ENCODE measurements at places on chromosomes 5 and 9.

DNA sequence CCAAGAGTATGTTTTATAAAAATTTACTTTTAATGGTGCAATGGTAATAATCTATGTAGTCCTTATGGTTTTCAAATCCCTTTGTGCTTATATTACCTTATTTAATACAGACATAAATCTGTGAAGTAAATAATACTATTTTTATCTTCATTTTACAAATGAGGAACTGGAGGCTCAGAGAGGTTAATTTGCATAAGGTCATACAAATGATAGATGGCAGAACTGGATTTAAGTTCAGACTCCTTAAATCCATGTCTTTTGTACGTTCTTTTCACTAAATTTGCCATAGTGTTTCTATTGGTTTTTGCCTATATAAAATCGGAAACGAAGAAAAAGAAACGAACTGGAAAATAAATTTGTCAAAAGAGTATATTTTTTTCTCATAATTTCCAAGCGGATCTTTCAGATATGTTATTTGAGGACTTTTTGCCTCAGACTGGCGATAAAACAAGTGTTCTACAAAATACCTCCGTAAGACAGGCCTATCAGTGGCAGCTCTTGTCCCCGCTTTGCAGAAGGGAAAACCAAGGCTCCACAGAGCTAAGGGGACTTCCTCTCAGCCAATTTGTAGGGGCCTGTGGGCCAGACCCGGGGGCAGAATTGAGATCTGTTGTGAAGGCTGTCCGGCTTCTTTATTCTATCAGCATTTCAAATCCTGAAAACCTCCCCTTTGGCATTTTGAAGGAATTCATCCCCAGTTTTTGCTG is 1.1 kb upstream of the TNFAIP8 start:
- no peak for DNase-seq

GRCh38 chr9:131475111-131475955 is 27.4 kb upstream of the POMT1 start:
- no peak for DNase-seq

GRCh38 chr5:77015938-77016569 is 14.2 kb upstream of the AGGF1 start:
- DNase-seq: peak; percentile 36

DNA sequence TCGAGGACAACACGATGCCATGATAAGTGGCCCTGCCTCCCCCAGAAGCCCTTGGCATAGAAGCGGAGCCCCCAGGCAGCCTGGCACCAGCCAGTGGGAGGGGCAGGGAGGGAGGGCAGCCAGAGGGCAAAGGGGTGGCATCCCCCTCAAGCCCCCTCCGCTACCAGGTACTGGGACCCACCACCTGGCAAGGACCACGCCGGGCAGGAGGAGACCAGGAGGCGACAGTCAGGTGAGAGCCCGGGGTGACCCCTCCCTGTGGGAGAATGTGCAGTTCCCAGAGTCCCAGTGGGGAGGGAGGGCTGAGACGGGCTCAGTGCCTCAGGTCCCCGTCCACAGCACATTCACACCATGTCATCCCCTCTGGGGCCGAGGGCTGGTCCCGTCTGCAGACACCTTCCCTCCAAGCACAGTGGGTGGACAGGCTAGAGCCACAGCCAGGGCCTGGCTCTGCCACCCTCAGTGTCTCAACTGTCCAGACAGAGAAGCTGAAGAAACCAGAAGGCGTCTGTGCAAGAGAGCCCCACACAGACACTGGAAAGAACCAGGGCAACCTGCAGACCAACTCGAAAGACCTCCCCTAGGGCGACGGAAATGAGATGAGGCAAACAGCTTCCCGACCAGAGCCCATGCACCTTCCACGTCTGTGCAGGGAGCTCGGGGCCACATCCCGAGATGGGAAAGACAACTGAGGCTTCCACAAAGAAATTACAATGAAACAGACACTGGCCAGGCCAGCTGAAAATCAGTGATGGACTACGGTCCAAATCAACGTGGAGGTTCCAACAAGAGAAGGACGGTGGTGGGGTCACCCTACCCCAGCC is 11.1 kb downstream of the BRD3 start:
- DNase-seq: no peak

DNA sequence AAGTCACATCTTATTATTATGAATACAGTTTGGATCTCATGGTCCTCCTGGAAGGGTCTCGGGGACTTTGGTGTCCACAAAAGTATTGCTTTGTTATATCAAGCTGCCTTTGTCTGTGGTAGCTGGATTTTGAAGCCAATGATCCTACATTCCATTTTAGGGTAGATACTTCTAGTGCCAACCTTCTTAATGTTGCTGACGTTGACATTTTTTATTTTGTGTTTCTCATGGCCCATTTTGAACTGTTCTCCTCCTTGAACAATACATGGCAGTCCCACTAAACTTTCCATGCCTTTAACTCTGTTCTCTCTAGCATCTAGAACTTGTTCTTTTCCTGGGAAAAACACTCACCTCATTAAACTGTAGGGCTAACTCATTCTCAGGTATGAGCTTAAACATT is 425.8 kb downstream of the KCTD16 start:
- DNase-seq: no peak

GRCh38 chr9:84139296-84140070 is 158.9 kb downstream of the RMI1 start:
- DNase-seq: no peak

DNA sequence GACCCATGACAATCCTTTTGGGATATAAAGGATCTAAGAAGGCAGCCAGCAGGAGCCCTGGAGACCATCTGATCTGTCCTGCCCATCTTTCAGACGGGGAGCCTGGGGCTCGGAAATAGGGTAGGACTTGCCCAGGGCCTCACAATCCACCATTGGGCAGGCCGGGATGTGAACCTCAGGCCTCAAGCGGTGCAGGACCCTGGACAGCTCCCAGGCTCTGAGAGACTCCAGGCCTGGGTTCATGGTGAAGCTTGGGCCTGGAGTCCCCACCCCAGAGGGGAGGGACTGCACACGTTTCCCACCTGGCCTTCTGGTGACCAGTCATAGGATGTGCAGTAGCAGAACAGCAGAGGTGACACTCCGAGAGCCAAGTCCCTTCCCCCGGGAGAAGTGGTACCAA is 36.6 kb upstream of the RAPGEF1 start:
- DNase-seq: peak; percentile 56

DNA sequence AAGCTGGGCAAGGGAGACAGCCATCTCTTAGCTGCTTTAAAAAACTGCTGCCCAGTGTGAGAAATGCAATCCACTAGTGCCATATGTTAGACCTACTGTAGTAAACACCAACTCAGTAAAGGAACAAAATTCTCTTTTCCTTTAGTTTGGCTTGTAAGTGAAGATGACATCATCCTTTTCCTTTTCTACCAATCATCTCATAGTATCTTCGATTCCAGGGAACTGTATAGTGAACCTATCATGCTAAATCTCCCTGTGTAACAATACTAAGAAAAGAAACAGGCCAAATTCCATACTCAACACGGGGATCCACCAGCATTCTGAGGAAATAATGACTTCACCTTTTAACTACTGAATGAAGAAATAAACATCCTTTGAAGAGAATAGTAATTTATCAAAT is 100.1 kb downstream of the RAPGEF6 start:
- no peak for DNase-seq

DNA sequence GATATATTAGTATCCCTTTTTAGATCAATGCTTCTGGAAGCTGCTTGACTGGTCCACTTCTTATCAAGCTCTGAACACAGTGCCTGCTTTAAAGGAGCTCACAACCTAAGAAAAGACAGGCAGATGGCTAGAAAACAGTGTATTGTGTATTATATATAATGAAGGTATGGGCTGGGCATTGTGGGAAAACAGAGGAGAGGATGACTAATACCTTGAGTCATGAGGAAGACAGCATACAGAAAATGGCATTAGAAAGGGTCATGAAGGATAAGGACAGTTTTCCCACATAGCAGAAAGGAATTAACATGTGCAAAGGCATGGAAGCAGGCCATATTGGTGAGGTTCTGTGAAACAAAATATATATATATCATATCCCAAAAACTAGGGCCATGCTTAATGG is 309.6 kb downstream of the MLLT3 start:
- no peak for DNase-seq

DNA sequence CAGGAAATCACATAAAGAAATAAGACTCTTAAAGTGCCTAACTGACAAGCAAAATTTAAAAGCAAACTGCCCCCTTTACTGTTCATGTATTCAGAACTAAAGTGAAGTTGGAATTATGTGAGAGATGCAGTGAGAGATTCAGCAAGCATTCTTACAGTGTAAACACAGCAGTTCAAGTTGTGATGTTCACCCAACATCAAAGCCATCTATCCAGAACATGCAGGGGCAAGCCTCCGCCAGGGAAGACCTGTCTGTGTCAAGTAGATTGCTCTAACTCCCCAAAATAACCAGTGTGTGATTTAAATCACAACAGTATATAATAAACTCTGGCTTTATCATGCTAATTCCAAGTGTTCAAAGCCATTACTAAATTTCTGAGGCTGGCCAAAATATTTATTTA is 233.3 kb downstream of the BNC2 start:
- DNase-seq: no peak

- no peak for DNase-seq
These were observed 338.1 kb upstream of the ATP10B start for GRCh38 chr5:161190086-161190485.

DNA sequence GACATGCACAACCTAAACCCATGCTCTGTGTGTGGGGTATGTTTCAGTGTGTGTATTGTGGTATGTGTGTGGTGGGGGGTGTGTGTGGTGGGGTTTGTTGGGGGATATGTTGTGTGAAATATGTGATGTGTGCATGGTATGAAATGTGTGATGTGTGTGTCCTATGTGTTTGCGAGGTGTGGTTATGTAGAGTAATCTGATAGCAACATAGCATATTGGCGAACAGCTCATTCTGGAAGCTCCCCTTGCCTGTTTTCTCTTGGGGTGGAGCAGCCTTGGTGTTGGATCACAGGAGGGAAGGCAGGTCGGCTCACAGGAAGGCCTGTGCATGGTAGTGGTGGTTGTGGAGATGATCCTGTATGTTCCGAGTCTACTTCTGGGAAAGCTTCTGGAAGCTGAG is 35.4 kb upstream of the PHF2 start:
- no peak for DNase-seq

DNA sequence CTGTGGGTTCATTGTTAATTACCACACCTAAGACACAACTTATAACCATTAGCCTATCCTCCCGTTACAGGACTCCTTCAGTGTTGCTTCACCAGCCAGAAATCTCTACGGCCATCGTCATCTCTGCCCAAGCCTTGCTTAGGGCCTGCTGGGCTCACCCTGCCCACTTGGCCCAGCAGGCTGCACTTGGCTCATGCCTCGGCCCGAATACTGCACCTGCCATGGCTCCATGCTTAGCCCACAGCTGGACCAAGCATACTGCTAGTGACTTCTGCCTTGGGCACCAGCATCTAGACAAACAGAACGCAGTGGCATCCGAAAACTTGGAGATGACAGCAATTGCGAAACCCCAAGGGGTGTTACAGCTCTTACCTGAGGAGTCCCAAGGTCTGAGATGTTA is 2336.0 kb upstream of the ACO1 start:
- DNase-seq: no peak

DNA sequence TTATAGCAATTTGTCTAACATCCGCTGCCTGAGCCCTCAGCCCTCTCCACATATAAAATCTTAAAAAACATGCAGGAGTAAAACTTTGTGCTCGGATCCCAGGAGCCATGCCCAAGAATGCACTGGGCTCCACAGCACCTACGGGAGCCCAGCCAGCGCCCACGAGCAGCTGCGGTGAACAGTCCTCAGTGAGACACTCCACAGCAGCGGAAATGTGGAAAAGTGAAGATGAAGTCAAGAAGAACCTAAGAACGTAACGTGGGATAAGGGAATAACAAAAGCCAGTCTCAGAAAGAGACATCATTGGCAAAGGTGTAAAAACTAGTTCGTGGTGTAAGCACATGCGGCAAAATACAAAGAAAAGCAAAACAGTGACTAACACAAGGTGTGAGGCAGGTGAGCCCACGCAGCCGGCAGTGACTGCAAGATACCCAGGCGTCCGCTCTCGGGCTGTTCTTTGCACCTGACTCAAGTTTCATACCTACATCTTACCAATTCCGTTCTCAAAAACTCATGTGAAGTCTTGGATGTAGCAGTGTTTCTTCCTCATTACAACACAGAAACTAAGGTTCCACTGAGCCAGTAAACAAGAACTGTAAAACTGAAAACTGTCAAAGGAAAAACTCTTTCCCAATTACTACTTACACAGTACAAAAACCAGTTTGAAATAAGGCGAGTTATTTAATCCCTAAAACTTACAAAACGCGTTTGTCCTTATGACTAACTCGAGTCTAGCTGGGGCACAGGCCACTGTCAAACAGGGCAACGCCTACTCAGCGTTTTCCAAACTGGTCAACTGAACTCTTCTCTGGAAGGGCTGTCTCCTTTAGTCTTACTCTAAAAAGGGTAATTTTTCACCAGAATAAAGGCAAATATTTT is 1.7 kb downstream of the CAMSAP1 start:
- no peak for DNase-seq

DNA sequence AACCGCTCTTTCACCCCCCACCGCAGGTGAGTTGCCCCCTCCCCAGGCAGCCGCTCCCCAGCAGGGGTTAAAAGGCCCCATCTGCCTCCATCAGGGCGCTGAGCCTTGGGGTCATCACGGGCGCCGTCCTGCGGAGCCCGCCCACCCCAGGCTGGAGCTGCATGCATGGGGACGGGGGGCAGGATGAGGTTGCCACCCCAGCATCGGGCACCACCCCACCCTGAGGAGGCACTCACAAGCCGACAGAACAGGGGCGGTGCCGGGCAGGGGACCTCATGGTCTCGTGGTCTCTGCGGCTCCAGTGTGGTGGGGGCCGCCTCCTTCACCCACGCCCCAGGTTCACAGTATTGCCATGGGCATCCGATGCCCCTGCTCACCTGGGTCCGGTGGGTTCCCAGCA is 16.5 kb downstream of the PTGES start:
- no peak for DNase-seq

DNA sequence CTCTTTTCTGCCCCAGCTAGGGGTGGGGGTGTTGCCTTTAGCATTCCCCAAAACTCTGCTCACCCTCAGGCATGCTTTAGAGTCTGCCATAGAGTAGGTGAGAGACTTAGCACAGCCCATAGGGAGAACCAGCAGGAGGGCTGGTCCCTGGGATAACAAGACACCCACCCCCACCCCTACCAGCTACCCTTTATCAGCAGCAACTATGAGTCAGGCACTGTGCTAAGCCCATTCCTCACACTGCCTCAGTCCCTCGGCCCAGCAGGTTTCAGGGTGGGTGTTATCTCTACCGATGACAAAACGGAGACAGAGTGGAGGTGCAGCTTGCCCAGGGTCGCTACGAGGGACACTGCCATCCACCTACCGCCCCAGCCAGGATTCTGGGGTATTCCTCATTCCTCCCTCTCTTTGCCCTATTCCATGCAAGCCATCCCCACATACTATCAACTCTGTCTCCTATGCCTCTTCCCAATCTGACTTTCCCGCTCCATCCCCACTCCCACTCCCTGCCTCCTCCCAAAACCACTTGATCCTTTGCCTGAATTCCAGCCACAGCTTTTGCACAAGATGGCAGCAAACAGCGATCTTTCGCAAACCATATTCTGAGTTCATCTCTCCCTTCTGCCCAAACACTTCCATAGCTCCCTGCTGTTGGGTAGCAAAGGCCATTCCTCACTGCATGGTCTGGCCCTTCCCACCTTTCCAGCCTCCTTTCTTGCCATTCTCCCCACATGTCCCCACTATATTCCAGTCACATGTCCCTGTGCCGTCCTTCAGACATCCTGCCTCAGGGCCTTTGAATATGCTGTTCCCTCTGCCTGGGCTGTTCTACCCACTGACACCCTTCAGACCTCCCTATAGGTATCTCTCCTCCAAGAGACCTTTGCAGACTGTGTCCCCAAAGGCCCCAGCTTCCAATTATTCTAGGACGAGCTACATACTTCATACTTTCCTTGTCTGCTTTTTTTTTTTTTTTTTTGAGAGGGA is 5.1 kb downstream of the CIZ1 start:
- DNase-seq: no peak
